Lower leg skin (tissue), 4 donors: ENCODE measurements at places on chromosomes 4 and X.

DNA sequence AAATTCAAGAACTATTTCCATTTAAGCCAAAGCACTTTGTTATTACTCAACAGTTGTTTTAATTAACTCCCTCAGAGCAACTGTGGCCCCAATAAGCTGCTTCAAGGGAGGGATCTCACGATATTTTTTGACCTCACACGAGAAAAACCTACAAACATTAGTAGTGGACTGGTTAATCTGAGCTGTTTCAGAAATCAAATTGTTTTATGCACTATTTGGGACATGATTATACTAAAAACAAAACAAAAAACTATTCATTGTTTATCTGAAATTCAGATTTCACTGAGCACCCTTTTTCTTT, 74.3 kb downstream of the DCHS2 start:
- DNase-seq: no peak

DNA sequence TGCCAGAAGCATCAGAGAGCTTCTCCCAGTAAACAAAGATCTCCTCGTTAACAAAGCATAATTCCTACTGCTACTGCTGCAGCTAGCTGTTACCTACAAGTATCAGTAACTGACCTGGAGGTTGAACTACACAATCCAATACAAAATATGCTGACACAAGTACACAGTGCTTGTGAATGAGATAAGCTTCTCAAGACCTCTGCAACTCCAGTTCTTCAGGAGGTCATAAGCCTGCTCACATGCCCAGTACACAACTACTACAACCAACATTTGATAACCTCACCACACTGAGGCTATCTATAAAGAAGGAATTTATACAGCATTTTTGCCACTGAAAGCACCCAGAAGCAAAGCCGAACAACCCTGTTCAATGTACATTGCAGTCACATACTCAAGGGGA, 66.7 kb upstream of the SMARCAD1 start:
- no peak for DNase-seq

DNA sequence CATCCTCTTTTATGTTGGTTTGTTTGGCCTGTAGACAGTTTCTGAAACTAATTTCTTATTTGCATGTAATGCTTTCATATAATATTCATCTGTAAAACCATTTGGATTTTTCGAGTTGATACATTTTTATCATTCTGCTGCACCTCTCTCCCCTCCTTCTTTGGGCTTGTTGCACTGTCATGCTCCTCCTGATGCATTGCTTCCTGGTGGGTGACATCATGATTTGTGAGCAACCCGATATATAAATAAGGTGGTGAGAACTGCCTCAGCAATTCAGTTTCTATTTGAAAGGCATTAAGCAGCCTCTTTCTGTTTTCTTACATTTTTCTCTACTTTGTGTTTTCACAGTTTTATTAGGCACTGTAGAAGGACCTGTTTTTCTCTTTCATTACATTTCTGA, 515.7 kb downstream of the RPA4 start:
- DNase-seq: no peak

GRCh38 chrX:110941906-110942305, 146.3 kb upstream of the CHRDL1 start:
- DNase-seq: no peak

GRCh38 chr4:128483041-128483440, 195.4 kb upstream of the PGRMC2 start:
- no peak for DNase-seq

DNA sequence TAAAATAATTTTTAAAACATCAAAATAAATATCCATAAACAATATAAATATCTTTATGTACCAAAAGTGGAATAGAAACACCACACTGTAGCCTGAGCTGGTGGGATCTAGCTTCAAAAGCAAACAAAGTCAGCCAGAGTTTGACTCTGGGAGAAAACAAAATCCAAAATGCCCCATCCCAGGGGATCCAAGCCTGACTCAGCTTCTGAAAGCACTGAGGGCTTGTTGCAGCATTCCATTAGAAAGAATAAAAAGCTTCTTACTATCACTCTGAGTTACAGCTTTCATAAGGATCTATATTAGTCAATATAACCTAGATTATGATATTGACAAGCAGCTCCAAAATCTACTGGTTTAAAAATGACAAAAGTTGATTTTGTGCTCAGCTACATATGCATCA, 149.7 kb upstream of the ANKRD50 start:
- DNase-seq: no peak

- DNase-seq: peak; percentile 47
These were observed 95.9 kb upstream of the PTPN13 start for GRCh38 chr4:86497980-86498862.

- no peak for DNase-seq
These were observed 24.4 kb downstream of the FAT1 start for GRCh38 chr4:186699298-186699697.

- no peak for DNase-seq
These were observed 82.1 kb downstream of the PPP1R2C start for GRCh38 chrX:42695800-42696358.

DNA sequence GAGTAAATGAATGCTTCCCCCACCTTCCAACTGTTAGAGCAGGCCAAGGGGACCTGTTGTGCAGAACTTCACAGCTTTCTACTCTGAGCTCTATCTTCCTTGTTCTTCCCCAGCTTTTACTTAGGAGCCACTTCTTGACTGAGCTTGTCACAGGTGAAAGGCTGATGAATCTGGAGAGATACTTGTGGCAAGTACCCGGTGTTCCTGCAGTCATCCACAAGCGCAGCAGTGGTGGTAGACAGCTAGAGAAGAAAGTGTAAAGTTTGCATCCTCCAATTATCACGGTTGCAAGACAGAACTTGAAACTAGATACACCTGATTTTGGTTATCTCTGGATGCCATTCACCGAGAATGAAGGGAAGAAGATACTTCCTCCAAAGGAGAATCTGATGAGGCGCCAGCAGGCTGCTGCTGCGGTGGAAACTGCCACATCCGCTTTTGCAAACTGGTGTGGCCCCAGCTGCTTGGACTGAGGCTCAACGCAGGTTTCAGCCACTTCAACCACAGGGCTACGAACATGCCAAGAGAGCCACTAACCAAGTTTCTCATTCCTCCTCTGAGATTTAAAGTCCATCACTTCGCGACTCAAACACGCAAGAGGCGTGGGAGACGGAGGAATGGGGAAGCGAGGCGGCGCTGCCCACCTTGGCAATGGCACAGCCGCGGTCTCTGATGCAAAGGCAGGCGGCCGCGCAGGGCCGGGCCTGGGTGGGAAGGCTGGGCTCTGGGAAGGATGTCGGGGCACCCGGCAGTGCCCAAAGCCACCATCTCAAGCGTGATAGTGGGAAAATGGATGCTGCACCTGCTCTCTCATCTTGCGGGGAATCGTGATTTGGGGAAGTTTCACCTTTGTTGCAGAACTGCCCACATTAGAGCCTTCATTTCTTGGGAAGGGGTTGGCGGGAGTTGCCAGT, 1.3 kb upstream of the FHIP1A start:
- peak; percentile 24 for DNase-seq

DNA sequence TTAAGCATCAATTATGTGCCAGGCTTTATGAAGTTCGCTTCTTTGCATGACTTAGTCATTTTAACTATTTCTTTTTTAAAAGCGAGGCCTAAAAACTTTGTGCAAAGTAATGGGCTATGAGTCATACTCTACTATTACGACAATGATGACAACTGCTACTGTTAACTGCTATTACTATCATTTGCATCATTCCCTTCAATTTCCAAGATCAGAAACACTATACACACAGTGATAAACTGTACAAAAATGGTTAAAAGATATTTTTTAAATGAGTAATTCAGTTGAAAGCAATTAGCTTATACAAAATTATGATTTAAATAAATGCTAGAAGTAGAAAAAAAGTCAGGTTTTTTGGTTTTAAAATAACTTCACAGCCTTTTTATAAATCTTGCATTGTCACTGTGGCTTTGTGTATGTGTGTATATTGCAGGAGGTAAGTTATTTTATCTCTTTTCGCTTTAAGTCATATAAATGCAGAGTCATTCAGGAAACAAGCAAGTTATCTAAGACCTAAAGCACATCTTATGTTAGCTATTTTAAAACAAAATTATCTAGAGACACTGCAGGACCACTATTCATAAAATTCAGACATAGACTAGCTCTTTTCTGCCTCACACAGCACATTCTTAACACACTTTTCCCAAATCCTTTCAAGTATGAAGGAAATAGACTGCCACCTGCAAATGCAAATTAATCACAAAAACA, 18.5 kb upstream of the CXCL3 start:
- no peak for DNase-seq

- DNase-seq: no peak
These were observed 30.4 kb downstream of the BOD1L1 start for GRCh38 chr4:13597141-13597540.

DNA sequence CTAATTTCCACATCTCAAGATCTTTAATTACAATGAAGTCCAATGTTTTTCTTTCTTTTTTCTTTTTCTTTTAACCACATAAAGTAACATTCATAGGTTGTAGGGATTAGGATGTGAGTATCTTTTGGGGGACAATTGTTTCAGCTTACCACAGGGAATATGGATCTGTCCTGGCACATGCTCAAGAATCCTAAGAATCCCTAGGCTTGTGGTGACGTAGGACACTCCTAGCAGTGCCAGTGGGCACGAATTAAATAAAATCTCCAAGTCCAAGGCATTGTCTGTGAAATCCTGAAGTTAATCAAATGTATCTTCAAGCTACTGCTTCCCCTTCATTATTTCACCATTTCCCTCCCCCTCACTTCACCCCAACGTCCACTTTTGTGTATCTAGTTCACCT, 2.6 kb upstream of the LAS1L start:
- DNase-seq: no peak

GRCh38 chr4:189304809-189305208, 635.9 kb upstream of the FRG1 start:
- DNase-seq: no peak

- DNase-seq: no peak
These were observed 103.2 kb downstream of the KLHL8 start for GRCh38 chr4:87117051-87117731.

- no peak for DNase-seq
These were observed 441.7 kb upstream of the SLIT2 start for GRCh38 chr4:19809989-19810388.

DNA sequence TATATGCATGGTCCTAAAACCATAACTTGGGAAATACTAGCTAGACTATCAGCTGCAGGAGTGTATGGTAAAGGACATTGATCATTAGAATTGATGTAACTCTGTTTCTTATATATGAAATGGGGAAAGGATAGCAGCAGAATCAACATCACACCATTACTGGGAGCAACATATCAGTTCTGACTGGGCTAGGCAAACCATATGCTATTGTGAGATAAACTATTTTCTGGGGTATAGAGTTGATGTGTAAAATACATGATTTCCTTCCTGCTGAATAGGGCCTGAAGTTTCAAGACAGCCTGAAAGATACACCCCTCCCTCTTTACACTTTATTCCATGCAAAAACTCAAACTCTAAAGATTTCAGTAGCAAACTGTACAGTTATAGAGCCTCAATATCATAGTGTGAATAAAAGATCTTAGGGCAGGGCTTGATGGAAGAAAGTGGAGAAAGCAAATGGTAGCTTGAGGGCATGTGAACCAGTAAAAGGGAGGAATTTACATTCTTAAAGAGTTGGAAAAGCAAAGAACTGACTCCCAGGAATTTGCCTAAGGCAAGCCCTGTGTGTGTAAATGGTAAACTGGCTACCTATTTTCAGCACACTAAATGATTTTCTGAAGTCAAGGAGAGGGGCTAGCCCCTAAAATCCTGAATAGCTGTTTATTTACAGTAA, 404.1 kb downstream of the MAPK10 start:
- DNase-seq: no peak

- no peak for DNase-seq
These were observed 355.5 kb downstream of the KCNIP4 start for GRCh38 chr4:21592970-21593670.

GRCh38 chr4:165060938-165061337, 7.3 kb downstream of the TRIM75 start:
- no peak for DNase-seq

GRCh38 chrX:112840382-112841113, at the start of gene AMOT:
AMOT (minus strand) TSS chrX:112840831; CDS start chrX:112823126, 17,705 bp downstream.
- DNase-seq: peak; percentile 95

DNA sequence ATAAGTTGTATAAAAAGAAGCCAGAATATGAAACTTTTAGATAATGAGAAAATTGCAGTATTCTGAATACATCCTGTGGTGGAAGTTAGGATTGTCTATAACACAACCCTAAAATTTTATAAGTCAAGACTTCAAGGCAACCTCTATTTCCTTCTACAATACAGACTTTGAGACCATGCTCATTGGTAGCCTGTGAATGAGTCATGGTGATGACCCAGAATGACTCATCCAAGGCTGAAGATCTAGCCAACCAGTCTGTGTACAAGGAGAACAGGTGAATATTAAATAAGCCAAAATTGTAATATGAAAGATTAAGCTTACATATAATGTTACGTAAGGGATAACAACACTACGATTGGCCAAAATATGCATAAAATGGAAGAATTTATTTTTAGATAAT, 475.9 kb upstream of the GALNT7 start:
- no peak for DNase-seq

DNA sequence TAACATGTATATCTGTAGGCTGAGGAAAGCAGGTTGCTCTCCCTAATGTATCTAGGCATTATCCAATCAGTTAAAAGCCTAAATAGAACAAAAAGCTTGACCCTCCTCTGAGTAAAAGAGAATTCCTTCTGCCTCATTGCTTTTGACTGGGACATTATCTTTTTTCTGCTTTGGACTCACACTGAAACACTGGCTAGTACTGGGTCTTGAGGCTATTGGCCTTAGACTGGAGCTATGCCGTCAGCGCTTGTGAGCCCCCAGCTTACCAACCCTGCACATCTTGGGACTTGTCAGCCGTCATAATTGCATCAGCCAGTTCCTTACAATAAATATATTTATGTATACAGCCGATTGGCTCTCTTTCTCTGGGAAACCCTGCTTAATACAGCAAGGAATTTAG, 206.8 kb upstream of the ARHGAP24 start:
- no peak for DNase-seq

DNA sequence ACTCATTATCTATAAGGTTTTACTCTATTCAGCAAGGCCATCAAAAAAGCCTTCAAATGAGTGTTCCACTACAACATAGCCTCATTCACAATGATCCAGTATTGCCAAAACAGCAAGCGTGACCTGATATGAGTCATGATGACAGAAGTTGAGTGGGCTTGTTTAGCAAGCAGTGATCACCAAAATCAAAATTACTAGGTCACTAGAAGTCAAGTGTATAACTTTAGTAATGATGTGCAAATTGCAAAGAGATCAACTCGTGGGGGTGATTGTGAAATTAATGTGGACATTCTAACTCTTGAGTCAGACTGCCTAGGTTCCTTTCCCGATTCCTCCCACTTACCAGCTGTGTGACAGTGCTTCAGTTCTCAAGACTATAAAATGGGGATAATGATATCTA, 124.5 kb downstream of the CHM start:
- DNase-seq: no peak

DNA sequence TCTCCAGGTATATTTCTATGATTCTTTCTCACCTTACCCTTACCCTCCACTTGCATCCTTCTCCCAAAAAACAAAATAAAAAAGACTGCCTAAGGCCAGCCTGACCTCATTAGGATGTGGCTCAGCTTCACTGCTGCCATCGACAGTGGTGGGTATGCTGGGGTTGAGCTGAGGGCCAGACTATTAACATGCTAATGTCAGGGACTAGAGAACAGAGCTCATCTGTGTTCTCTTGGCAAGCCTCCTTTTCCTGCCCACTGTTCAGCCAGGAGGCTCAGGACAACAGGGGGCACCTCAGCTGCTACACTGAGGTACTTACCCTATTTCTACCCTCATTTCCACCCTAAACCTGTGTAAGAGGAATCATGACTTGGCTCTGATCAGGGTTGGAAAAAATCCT, 59.3 kb downstream of the MSN start:
- no peak for DNase-seq
